ENCODE measurements at places on chromosomes 16 and 17.

- DNase-seq = no peak
These were observed 43.3 kb downstream of the NLK start for GRCh38 chr17:28085766-28086165.

- DNase-seq = no peak
These were observed 101.1 kb downstream of the CMIP start for GRCh38 chr16:81545470-81546250.

DNA sequence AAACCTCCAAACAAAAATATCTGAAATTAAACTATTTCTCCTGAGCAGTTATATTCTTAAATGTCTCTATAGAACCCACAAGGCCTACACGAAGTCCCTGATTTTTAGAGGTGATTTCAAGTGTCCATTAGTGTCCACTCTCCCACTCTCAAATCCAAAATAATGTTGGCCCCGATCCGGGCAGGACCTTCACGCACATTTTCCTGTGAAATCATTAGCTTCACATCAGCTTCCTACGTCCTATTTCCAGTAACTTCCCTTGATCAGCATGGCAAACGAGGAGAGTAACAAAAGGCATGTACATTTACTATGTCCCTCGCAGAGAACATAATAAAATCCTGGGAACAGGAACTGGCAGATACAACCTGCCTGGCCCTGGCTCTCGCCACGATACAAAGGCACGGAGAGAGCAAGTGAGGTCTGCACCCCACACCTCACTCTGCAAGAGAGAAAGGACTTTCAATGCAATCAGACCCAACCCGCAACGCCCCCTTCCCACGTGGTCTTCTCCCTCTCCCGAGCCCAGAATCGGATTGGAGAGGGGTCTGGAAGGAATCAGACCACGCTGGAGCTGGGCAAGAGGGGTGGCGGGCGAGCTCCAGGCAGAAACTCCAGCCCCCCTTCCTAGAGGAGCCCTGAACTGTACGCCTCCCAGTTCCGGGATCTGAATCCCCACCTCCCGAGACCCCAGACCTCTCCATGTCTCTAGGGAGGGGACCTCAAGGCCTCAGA lies 17.5 kb upstream of the C17orf78 start:
- DNase-seq = peak; percentile 50

- no peak for DNase-seq
These were observed 4.2 kb downstream of the IFI35 start for GRCh38 chr17:43010667-43011308.
